ENCODE measurements at places on chromosomes 4 and X. TPM values are rescaled to one million over a fixed set of nuclear protein-coding genes. Genes with fewer than 3 reads are reported as not detected.

GRCh38 chr4:150970685-150971151, 44.4 kb downstream of the LRBA start:
- no peak for DNase-seq

DNA sequence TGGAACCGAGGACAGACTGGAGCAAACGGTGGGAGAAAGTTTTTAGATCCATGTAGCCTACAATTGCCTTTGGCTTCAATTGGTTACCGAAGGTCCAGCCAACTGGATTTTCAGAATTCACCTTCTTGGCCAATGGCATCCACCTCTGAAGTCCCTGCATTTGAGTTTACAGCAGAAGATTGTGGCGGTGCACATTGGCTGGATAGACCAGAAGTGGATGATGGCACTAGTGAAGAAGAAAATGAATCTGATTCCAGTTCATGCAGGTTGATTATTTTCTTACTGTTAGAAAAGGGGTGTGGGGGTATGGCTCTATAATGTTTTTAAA, 702 bp downstream of the KLHL5 start:
- no peak for DNase-seq

GRCh38 chr4:1763550-1764080, 29.5 kb upstream of the FGFR3 start:
- no peak for DNase-seq

DNA sequence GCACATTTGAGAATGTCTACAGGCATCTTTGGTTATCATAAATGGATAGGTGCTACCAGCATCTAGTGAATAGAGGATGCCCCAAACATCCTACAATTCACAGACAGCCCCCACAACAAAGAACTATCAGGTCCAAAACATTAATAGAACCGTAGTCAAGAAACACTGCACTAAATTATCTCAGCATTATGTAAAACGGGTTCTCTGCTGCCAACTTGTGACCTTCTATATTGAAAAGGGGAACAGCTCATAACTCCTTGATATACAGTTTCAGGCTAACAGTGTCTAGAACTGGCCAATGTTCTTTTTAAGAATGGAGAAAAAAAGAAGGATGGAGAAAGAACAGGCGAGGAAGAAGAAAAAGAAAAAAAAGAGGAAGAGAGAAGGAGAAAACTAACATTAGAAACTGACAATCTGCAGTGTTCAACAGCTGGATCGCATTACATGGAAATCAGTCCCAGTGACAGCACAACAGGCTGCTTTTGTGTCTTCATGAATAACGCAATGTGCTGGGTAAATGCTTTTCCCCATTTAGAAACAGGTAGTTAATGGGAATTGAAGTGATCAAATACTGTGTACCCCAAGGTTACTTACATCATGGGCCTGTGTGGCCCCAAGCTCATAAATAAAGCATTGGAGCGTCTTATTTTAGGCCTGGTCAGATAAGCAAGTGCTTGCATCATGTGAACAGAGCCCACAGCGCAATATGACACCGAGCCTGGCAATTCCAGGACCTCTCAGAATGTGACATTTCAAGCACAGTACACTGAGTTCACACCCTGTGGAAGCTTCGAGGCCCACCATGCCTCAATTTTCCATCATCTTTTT, 339.5 kb downstream of the DHX15 start:
- no peak for DNase-seq

Gene ABLIM2
- 0.15 TPM for total RNA-seq

Gene UCHL1
- 102 TPM for total RNA-seq

All from GM12878 (cell line).